ENCODE measurements at places on chromosomes 3 and 15.

- no peak for DNase-seq
Measured at GRCh38 chr3:170056710-170057454, 19.1 kb downstream of the GPR160 start.

DNA sequence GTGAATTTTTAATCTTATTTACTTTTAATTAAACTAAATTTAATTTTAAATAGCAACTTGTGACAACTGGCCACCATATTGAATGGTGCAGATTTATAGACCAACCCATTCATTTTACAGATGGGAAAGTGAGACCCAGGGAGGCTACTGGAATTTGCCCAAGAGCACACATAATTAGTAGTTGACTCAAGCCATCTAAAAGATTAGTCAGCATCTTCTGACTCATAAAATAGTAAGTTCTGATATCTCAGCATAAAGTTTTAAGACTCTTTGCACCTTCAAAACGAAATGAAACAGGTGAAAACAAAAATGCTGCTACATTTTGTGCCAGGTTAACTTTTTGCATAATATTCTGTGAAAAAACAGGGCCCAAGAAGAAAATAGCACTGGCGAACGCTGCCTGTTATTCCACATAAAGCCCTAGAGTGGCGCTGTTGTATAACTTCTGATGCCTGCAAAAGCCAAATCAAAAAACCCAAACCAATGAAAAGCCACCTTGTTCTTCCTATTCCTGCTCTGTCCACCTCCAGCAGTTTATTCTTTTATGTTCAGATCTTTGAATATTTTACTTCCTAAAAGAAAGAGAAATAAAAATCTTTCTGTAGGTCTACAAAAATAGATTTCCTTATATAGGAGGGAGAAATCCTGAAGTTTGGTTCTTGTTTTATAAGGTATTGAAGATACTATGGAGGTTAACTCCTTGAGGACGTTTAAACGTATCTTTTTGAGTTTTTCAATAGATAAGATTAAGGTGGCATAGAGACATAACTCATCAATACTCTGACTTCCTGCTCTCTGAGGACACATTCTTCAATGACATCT is 62.8 kb downstream of the OTOL1 start:
- DNase-seq = no peak

DNA sequence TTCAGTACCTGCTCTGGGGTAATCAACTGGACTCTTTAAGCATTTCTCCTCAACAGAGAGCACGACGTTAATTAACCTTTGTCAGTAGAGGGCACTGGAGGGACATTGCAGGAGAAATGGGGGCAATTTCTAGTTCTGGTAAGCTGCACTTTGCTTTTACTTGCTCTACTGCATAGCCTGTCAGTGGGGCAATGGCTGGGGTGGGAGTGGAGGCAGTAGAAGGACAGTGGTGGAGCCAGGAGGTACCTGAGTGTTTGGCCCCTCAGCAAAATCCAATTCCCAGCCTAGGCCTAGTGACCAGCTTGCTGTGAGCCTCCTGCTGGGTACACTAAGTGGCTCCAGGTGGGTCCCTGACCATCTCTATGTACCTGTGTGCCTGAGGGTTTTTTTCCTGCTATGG is 18.3 kb upstream of the MED12L start:
- no peak for DNase-seq

- no peak for DNase-seq
Measured at GRCh38 chr15:41801850-41802455, 25.9 kb upstream of the JMJD7 start.

DNA sequence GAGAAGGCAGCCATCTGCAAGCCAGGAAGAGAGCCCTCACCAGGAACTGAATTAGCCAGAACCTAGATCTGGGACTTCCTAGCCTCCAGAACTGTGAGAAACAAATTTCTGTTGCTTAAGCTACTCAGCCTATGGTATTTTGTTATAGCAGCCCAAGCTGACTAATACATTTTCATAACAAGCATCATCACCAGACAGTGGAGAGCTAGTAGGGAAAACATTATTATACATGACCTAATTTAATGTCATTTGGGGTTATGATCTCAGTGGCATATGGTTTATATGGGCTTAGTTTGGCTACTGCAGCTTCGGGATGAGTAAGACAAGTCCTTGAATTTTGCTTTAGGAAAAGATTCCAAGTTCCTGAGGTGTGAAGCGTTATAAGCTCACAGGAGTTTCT is 35.6 kb downstream of the LNP1 start:
- DNase-seq = no peak

DNA sequence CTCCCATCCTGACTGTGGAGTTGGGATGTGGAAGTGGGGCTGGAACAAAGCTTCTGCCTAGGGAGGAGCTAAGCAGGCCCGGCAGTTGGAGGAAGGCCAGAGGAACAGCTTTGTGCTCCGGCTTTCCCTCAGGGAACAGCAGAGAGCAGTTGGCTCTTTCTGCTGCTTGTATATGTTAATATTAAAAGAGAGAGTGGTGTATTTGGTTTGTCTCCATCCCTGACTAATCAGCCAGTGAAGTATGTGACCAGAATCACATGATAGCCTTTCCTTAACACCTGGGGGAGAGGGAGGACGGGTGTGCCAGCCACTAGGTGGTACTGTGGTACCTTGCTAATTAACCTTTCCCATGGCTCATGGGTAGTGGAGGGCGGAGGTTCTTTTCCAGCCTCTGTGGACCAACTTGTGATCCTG is 10.0 kb downstream of the EIF2B5 start:
- no peak for DNase-seq

- DNase-seq = no peak
Measured at GRCh38 chr3:133595341-133595740, 21.9 kb downstream of the CDV3 start.

DNA sequence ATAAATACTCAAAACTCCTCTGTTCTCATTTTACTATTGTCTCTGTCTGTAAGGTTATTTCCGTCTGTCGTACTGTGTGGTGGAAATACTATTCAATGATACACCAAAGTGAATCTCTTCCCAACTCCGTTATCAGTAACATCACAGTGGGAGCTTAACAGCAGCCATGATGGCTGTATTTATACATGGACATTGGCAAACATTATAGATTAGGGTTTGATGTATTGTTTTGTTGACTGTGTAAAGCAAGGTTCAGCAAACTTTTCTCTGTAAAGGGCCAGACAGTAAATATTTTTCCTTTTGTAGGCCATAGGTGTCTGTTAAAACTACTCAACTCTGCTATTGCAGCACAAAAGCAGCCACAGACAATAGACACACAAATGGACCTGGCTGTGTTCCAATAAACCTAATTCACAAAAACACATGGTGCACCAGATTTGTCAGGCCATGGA is 23.2 kb downstream of the LIPC start:
- no peak for DNase-seq

DNA sequence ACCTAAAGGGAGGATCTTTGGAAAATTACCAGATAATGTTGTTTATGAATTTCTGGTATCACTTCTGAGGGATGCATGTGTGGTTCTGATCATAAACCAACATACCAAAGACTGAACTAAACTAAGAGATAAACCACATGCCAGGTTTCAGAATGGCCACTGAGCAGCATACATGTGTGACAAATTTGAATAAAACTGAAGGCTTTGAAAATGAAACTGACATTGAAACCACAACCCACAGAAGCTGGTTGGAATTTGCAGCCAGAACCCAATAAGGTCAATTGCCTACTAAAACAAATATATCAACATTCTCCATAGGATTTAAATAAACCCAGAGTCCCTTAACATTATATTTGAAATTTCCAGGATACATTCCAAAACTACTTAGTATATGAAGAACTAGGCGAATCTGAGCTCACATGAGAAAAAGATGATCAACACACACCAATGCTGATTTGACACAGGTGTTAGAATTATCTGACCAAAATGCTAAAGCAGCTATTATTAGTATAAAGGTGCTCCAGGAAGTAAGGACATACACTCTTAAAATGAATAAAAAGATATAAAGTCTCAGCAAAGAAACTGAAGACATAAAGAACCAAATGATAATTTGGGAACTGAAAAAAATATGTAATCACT is 125.0 kb downstream of the ZNF280D start:
- no peak for DNase-seq

DNA sequence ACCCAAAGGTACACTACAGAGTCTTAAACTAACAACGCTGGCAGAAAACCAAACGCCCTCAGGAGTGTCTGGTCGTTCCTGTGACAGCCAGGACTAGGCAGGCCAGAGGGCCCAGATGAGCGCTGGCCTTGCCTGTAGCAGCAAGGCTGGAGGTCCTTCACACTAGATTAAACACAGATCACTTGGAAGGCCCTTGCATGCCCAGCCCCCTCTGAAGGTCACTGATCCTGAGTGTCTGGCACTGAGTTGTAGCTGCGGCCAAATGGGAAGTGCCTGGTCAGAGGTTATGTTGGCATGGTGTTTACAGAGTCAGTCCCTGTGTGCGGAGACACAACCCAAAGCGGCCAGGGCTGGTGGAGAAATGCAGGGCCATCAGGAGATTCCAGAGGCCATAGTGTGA is 58.9 kb downstream of the ZNF621 start:
- no peak for DNase-seq

GRCh38 chr3:135057996-135058395 is 262.9 kb downstream of the EPHB1 start:
- DNase-seq = no peak

DNA sequence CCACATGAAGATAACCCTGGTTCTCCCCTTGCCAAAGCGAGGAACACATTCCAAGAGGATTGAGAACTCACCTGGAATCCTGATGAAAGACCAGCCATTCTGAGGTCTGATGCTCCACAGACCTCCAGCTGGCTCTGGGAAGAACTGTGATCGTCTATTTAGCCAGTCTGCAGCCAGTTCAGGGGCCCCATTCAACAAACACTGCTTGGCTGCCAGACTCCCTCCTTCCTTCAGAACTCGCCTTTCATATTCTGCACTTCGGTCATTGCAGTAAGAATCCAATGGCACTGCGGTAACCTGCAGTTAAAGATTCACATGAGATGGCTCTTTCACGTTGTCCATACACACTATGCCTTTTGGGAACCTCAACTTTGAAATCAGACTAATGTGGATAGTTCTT is 67.6 kb downstream of the CHAC1 start:
- DNase-seq = no peak

DNA sequence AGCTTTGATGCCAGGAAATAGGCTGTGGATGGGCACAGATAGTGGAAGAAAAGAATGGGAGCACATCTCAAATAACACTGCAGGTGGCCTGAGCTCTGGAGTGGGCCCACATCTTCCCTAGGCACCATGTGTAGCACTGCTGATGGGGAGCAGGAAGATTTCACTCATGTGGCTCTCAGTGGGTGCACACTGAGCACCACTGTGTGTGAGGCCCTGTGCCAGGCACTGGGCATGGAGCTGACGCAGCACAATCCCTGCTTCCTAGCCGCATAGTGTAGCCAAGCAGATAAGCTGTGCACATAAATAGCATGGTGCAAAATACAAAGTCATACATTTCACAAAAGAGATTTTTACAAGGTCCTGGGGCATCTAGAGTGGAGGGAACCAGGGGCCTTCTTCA is 101.6 kb downstream of the MOBP start:
- no peak for DNase-seq

- DNase-seq = no peak
Measured at GRCh38 chr3:112965656-112966055, 9.2 kb downstream of the CD200R1 start.

- DNase-seq = no peak
Measured at GRCh38 chr3:26229801-26230200, 392.8 kb upstream of the LRRC3B start.

DNA sequence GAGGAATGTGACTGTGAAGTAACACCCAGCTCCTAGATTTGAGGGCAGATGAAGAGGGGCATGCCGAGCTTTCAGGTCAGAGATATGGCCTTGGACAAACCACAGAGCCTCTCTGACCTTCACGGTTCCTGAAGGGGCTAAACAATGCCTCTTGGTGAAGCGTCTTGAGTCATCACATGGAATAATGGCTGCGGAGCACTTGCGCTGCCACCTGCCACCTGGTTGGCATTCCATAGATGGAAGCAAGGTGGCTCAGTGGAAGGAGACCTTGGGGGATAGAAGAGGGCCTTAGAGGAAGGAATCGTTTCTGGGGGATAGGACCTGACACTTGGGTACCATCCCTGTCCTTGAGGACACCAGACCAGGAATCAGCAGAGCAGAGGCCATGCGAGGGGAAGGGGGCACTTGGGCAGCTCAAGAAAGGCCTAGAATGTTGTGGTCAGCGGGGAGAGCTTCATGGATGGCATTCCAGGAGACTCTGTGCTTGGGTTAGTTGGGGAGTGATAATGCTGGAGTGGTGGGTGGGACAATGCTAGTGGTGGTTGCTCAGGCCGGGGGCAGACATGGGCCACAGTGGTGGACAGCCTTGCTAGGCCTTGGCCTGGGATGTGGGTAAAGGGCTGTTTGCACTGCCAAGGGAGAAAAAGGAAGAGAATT is 12.6 kb downstream of the MRAS start:
- DNase-seq = no peak

- DNase-seq = no peak
Measured at GRCh38 chr3:21839592-21839991, 88.6 kb upstream of the ZNF385D start.

DNA sequence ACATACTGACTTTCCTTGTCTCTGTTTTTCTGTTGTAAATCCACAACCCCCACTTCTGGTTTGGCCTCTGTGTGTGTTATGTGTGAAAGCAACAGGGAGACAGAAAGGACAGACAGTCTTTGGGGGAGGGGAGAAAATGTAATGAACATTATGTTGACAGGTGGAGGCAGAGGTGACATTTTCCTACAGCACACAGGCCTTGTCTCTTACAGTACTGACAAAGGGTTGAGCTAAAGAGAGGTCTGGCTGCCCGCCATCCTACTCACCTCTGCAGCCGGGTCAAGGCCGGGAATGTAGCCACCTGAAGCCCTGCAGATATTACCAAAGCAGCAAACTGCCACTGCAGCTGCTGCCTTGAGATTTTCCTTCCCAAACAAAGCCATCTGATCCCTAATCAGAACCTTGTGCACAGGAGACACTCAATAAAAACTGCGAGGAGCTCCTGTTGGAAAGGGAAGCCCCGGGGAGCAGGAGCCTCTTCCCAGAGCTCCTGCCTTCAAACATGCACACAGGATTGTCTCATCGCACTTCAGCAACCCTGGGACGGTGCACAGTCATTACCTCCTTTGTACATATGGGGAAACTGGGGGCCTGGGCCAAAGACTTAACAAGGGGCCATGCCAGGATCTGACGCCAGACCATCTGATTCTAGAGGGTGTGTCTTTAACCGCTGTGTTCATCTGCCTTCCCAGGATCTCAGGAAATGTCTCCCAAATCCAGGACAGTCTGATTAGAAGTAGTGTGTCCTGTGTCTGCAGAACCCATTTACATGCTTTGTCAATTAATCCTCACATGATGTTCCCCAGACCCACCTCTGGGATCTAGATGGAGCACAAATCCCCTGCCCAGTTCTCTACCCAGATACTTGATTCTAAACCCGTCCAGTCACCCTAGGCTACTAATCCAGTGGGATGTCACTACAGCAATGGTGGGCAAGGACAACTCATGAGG is 14.2 kb downstream of the MYO5C start:
- no peak for DNase-seq

- DNase-seq = no peak
Measured at GRCh38 chr3:124907957-124908356, 20.8 kb upstream of the ITGB5 start.

DNA sequence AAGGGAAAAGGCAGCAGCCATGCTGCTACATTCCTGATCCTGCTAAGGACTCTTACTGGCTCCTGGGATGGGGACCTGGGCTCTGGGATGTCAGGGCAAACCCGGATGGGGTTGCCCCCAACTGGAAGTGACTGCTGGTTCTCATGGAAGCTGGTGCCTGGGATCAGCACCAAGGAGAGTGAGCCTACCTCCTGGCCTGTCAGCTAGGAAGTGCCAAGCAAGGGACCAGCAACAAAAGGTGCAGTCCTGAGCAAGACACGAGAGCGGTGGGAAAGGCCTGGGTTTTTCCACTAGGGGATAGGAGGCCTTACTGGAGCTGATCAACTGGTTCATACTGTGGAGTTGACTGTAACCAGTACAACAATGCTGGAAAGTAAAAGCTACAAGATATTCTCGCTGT is 47.9 kb upstream of the SYNM start:
- DNase-seq = no peak
